Activated CD4-positive, alpha-beta T cell treated with anti-CD3 and anti-CD28 coated beads, Interleukin-2, Interleukin-6, amounts not matched to agents 100 ng/mL and 50 ng/mL, durations not matched to agents 16 hours and 8 hours (primary cell): ENCODE measurements at places on chromosomes 2 and 18.

DNA sequence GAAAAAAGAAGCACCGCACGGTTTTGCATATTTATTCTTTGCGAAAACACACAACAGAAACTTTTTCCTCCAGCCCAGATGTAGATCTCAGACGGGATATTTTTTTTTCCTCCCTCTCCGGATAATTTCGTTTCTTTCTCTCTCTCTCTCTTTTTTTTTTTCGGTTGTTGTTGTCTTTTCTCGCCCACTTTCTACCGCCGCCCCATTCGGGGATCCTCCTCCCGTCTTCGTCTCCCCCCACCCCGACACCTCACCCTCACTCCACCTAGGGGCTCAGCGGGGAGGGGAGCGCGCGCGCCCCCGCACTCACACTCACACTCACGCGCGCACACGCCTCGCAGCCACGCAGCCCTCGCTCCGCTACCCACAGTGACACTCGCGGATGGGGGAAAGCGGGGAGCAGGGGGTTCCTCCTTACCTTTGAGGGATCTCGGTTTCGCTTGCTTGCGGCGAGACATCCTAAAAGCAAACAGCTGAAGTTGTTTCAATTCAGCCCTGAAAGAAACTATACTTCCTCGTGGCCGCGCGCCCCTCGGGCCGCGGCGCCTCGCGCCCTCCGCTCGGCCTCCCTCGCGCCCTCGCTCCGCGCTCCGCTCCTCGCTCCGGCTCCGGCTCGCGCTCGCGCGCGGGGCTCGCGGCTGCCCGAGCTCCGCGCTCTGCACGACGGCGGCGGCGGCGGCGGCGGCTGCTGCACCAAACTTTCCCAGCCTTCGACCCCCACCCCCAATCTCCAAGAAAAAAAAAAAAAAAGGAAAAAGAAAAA, 1.3 kb downstream of the ZNF521 start:
- no peak for DNase-seq

DNA sequence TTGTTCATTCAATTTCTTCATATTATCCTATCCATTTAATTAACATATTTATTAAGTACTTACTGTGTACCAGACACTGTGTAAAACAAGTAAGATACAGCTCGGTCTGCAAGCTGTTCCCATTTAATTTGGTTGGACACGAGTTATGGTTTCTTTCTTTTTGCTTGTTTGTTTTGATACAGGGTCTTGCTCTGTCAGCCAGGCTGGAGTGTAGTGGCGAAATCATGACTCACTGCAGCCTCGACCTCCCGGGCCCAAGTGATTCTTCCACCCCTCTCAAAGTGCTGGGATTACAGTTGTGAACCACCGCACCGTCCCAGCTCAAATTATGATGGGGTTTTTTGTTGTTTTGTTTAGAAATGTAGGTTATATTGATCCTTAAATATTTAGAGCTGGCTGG, 9.0 kb downstream of the CYBRD1 start:
- no peak for DNase-seq

DNA sequence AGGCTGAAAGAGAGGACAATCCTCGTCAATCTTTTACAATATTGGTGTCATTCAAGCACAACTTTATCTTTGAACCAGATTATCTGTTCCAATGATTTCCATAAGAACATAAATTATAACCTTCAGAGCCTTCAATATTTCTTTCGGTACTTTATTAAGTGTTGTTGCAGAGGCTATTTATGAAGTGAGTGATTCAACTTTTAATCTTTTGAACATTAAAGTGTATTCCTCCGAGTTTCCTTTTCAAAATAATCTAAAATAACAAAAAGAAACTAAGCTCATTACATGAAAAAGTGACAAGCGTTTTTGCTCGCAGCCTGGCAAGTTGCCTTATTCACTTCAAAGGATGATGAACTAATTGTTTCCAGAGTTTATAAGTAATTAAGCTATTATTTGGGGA, 149.0 kb downstream of the MEIS1 start:
- no peak for DNase-seq

DNA sequence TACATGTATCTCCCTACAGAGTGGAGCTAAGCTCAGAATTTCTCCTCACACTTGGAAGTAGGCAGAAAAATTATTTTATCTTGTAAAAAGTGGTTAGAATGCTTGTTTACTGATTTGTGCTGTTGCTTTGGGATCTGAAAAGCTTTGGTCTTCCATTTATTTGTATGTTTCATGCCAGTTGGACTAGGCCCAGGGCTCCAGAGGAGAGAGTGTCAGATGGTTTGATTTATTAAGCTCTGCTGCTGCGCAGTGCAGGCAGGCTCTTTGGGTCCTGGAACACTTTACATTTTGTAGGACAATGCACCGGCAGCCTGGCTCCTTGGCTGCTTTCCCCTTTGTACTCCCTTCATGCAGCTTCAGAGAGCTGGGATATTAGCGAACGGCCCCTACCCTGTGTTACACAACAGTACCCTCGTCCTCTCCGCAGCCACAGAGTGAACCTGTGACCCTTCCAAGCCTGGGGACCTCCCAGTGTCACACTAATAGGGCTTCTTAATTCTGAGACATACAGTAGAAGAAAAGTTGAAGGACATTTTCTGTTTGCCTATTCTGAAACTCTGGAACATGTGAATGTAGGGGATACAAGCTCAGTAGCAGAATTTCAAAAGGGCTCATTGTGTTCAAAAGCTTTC, 56.7 kb upstream of the EML6 start:
- no peak for DNase-seq

DNA sequence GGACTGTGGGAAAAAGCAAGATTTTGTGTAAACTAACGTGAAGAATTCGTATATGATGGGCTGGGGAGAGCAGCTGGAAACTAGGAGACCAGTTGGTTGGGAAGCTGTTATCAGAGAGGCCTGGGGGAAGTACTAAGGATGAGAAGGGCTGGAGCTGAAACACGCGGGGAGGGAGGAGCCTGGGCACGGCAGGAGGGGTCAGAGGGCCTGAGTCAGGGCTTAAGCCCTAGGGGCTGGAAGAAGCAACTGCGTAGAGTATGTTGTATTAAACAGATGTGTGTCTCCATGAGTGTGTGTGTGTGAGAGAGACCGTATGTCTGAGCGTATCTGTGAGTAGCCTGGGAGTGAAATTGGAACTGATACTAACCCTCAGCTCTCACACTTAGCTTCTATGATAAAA, 8.4 kb downstream of the POMC start:
- no peak for DNase-seq

DNA sequence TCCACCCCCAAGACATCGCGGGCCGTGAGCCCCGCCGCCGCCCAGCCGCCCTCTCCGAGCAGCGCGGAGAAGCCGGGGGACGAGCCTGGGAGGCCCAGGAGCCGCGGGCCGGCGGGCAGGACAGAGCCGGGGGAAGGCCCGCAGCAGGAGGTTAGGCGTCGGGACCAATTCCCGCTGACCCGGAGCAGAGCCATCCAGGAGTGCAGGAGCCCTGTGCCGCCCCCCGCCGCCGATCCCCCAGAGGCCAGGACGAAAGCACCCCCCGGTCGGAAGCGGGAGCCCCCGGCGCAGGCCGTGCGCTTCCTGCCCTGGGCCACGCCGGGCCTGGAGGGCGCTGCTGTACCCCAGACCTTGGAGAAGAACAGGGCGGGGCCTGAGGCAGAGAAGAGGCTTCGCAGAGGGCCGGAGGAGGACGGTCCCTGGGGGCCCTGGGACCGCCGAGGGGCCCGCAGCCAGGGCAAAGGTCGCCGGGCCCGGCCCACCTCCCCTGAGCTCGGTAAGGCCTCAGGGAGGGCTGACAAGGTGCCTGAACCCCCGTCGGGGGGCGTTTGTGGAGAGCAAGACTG, 14.2 kb downstream of the SPEG start:
- DNase-seq = no peak
